ENCODE measurements at places on chromosomes 5 and 9.
A peak's percentile ranks its signal among the peaks of the same experiment; 100 is the strongest.

GRCh38 chr5:90480699-90481098 is 6.0 kb downstream of the POLR3G start:
- no peak for DNase-seq

DNA sequence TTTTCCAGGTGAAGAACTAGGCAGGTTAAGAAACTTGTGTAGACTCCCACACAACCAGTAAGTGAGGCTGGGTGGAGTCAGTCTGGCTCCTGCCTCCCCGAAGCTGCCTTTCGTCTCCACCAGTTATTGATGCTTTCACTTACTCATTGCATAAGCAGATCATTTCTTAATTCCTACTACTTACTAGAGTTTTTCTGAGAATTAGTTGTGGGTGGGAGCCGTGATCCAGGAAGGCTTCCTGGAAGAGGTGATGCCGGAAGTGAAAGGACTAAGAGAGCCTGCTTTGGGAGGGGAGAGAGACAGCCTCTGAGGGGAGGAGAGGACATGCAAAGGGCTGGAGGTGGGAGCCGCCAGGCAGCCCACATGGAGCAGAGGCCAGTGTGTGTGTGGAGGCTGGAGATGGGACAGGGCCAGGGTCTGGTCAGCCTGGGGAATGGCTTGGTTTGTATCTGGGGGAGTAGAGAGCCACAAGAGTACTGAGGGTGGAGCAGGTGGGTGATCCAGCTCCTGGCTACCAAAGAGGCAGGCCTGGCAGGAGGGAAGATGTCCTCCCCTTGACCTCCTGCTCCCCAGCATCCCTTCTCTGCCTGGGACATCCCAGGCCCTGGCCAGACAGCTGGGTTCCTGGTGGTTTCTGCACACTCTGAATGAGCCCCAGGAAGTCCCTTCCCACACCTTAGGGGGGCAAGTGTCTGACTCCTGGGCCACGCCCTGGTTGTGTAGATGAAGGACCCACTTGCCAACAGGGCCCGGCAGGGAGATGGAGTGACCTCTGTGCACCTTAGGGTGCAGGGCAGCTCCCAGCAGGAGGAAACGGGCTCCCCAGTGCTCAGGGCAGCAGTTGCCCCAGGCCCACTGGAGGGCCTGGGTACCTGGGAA is 12.2 kb upstream of the CARD19 start:
- no peak for DNase-seq

DNA sequence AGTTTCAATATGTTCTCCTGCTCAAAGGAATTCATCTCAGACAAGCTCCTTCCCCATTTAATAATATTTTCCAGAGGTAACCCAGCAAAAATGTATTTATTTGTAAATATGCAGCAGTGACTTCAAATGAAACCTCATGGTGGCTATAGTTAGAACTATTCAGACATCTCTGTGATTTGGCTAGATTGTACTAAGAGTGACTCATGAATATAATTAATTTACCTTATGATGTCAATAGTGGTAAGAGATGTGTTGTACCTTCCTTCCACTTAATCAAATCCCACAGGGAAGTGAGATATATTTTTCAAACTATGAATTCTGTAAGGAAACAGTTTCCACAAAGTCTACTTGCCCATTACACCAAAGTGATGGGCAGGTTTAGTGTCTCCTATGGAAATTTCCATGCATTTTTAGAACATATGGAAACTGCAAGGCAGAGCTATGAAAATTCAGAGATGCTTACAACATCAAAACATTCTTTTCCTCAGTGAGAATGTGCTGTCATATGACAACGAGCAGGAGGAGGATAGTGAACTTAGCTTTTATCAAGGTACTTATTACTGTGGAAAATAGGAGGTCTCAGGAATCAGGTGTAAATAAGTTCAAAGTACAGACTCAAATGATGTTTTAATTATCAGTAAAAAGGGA is 34.0 kb upstream of the SPDL1 start:
- no peak for DNase-seq

GRCh38 chr9:111297066-111297824 is 32.8 kb downstream of the OR2K2 start:
- DNase-seq: no peak

DNA sequence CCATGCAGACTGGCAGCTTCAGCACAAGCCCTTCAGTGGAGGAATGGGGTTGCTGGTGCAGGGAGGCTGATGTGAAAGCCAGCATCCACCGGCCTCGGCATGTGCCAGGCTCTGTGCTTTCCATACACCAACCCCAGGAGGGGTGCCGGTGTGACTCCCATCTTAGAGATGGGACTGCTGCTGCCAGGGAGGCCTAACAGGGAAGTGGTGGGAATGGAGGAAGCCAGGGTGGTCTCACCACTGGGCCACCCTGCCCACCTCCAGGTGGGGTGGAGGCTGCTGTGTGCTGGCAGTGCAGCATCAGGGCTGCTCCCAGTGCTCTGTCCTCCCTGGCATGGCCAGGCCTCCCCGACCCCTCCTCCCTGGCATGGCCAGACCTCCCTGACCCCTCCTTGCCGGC is 32.8 kb upstream of the PITX1 start:
- no peak for DNase-seq

GRCh38 chr5:72156946-72157624 is 49.8 kb downstream of the MAP1B start:
- DNase-seq: peak; percentile 67

- DNase-seq: no peak
Measured at GRCh38 chr5:108321341-108321740, 60.6 kb downstream of the FBXL17 start.

DNA sequence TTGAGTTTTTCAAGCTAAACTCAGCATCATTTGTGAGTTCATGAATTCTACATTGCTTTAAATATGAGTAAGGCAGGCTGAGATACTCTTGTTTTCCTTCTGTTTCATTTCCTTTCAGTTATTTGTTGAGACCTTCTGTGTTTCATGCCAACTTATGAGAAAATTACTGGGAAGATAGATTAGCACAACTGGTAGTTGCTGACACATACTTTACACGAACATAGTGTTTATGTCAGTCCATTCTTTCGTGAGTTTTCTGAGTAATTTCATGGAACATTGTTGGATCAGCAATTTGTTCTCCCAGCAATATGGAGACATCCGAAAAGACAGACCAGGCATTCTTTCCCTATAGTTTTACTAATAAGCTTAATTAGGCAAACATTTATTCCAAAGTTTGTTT is 102.0 kb upstream of the SMC5 start:
- no peak for DNase-seq

DNA sequence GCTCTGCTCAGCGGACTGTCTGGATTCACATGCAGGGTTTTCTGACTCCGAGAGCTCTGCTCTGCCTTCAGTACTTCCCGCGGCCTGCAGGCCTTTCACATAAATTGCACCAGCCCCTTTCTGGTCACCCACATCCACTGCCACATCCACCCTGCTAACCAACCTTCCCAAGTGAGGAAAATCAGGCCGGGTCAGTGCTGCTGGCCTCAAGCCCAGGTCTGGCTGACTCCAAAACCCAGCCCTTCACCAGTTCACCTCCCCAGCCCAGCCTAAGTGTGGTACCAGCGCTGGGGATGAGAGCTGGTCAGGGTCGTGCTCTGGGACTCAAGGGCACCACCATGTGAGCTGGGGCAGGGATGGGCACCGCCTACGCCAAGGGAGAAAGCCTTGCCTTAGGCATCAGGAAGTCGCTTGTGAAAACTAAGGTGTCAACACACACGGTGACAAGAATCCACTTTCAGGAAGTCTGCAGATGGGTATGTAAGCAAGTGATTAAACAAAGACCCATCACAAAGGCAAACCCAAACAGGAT is 12.3 kb downstream of the LMAN2 start:
- no peak for DNase-seq
